ENCODE measurements at places on chromosomes 3 and 15. TPM values are rescaled to one million over a fixed set of nuclear protein-coding genes. Genes with fewer than 3 reads are reported as not detected.

GRCh38 chr15:77454265-77454664, 33.6 kb downstream of the HMG20A start:
- DNase-seq: no peak

- no peak for DNase-seq
Measured at GRCh38 chr3:77303955-77304699, 264.2 kb downstream of the ROBO2 start.

- no peak for DNase-seq
Measured at GRCh38 chr3:24503616-24504113, 9.0 kb upstream of the THRB start.

The TMEM207 gene
- total RNA-seq: not detected

DNA sequence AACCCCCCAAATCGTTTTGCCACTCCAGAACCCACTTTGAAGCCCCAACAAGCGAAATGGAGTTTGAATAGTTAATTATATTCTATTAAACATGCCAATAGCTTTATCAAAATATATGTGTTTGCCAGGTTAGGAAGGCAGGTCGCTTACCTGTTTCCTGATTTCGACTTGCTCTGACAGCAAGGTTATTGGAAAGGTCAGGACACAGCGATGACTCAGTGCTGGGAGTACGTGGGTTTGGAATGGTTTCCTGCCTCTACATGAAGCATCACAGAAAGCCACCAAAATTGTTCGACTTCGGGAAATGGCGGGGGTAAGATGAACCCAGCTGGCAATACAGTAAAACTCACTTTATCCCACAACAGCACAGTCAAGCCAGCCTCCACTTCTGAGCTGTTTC, 135.6 kb upstream of the ABI3BP start:
- DNase-seq: no peak

DNA sequence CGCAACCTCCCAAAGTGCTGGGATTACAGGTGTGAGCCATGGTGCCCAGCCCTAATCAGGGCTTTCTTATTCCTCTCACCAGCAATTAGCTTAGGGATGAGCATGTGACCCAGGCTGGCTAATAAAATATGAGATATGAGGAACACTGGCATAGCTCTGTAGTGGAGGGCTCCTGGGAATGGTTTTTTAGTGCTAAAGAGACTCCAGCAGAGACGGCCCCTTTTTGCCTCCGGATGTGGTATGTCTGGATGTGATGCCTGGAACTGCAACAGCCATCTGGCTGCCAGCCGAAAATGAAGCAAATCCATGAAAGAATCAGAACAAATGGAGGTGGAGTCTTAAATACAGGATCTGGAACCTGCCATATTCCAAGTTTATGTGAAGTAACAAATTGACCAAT, 69.1 kb upstream of the MAGI1 start:
- DNase-seq: no peak

DNA sequence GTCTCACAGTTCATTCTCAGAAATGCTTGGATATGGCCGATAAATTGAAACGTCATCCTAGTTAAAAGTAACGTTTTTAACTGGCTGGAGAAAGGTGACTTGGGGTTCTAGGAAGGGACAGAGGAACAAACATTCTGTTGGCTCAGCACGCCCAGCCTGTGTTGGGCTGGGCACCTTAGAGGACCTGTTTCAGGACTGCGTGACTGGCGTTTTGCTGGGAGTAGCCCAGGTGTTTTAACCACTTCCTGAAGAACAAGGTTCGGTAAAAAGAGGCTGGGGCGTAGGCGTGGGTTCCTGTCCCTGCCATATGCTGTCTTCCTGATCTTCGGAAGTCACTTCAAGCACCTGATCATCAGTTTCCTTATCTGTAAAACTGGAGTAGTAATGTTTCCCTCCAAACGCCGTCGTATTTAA, 1.1 kb upstream of the TLNRD1 start:
- DNase-seq: no peak

DNA sequence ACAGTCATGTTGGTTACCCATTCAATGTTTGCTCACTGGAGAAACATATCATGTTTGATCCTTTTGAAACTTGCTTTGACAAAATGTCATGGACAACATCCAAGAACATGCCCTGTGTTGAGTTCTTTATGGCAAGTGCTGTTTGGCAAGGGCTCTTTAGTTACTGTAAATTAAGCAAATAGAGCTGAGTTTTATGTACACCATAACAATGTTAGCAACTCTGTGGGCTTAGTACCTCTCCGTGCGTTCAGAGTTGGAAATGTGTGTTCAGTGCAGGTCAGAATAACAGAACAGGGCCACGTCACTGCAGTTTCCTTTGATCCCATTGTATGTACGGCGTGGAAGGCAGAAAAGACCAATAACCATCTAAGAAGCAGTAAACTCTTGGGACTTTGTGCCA, 132.5 kb downstream of the MYRIP start:
- DNase-seq: no peak

DNA sequence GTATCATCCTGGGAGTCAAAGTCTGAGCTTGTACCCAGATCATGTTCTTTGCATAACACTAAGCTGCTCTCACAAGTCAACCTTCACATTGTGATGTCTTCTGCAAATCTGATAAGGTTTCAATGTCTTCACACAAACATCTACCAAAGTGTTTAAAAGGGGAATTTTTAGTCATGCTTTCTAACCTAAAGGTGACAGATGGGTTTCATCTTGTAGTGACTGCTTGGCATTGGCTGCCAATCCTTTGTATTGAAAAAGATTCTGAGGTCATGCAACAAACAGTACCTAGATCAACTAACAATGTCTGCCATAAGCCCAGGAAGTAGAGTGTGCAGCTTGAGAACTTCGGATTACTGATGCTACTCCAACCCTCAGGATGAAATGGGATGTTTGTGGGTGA, 43.6 kb upstream of the DIPK2A start:
- DNase-seq: no peak

GRCh38 chr3:151770956-151771355, 37.2 kb downstream of the AADACL2 start:
- no peak for DNase-seq

GRCh38 chr3:12994357-12994606, 78.9 kb downstream of the IQSEC1 start:
- DNase-seq: no peak

The ATP13A5 gene
- total RNA-seq: not detected

DNA sequence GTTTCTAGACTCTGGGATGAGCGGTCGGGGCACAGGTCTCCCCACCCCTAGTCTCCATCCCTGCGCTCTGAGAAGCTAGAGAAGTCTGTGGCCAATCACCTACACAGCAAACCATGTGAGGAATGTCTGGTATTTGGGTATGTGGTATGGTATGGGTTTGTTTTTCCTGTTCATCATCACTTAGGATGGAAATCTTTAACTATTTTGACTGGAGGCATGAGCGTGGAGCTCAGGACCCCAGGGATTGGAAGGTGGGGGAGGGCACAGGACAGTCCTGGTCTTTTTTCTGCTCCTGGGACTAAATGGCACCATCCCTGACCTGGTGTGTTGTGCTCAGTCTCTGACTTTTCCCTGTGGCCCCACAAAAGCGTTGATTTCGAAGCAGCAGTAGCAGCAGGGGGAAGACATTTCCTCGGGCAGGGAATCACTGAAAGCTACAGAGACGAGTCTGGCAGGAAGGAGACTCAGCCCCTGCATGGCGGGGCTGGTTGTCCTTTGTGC, 191.7 kb upstream of the TPM1 start:
- peak; percentile 46 for DNase-seq

GRCh38 chr15:74121039-74121438, 9.3 kb upstream of the ISLR2 start:
- DNase-seq: no peak

- no peak for DNase-seq
Measured at GRCh38 chr3:162568706-162569105, 1072.1 kb downstream of the OTOL1 start.

The USP4 gene
- total RNA-seq: 41.4 TPM

The ATP8B4 gene
- 0.20 TPM for total RNA-seq

The MNS1 gene
- 1.1 TPM for total RNA-seq

GRCh38 chr3:107555359-107555758, 32.6 kb downstream of the BBX start:
- DNase-seq: no peak

- DNase-seq: no peak
Measured at GRCh38 chr15:55703873-55704301, 39.1 kb downstream of the PRTG start.

DNA sequence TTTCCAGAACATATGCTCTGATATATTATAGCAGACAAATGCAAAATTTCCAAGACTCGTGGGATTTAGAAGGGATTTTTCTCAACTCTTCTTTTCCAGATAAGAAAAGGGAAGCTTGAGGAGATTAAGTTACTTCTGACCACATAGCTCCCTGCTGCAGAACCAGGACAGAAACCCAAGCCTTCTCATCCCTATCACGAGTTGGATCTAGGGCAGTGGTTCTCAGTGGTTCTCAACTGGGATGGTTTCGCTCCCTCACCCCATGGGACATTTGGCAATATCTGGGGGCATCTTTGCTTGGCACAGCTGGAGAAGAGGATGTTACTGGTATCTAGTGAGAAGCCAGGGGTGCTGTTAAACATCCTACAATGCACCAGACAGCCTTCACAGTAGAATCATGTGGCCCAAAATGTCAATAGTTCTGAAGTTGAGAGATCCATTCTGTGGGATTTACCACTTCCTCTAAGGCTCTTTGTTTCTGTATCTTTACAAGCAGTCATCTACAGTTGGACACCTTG, 64.2 kb downstream of the LIPC start:
- no peak for DNase-seq

DNA sequence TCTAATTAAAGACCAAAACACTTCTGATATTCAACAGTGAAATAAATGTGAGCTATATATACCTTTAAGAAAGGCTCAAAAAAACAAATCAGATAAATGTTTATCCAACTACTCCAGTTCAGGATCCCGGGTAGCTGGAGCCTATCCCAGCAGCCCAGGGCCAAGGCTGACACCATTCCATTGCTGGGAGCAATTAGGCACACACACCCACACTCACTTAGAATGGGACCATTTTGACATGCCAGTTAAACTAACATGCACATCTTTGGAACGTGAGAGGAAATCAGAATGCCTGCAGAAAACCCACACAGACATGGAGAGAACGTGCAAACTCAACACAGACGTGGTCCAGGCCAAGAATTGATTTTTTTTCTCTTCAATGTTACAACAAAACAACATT, 30.0 kb upstream of the PLSCR4 start:
- peak; percentile 4 for DNase-seq

DNA sequence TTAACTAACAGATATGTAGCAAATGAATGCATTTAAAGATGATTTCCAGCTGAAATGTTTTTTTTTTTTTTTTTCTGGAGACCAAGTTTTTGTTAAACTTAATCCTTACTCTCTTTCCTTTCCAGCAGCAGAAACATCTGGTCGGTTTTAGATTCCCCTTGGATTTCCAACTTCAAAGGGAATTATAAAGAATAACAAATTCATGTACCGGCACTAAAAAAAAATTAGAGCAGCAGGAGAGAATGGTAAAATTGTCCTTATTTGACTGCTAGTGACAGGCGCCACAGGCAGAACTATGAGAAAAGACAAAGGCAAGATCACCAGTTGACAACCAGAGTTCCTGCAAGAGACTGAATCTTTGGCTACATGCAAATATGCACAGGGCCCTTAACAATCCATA, 393.3 kb downstream of the TIGIT start:
- no peak for DNase-seq

The OCA2 gene
- not detected for total RNA-seq

DNA sequence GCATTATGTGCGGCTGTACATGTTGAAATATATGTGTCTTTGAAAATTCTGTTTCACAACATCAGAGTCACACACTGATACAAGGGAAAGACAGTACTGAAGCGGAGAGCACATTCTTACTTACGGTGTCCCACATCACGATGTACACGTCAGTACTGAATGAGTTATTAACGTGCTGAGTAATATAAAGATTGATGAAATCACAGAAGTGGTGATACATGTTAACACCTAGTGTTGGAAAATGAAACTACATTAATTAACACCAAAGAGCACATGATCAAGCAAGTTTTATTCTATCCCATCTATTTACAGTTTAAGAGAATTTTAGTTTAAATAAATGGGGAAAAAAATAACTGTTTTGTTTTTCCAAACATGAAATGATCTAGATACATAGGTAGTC, 15.6 kb downstream of the EOGT start:
- DNase-seq: no peak

- peak; percentile 3 for DNase-seq
Measured at GRCh38 chr3:76107935-76108570, 322.7 kb upstream of the ZNF717 start.

- DNase-seq: no peak
Measured at GRCh38 chr15:76071806-76072205, 12.0 kb downstream of the TMEM266 start.

GRCh38 chr15:57455929-57456328, 79.6 kb downstream of the CGNL1 start:
- DNase-seq: no peak

The SLC22A14 gene
- 0.13 TPM for total RNA-seq

The OXTR gene
- 658 TPM for total RNA-seq

The CPNE9 gene
- total RNA-seq: not detected

The GPR62 gene
- total RNA-seq: not detected

DNA sequence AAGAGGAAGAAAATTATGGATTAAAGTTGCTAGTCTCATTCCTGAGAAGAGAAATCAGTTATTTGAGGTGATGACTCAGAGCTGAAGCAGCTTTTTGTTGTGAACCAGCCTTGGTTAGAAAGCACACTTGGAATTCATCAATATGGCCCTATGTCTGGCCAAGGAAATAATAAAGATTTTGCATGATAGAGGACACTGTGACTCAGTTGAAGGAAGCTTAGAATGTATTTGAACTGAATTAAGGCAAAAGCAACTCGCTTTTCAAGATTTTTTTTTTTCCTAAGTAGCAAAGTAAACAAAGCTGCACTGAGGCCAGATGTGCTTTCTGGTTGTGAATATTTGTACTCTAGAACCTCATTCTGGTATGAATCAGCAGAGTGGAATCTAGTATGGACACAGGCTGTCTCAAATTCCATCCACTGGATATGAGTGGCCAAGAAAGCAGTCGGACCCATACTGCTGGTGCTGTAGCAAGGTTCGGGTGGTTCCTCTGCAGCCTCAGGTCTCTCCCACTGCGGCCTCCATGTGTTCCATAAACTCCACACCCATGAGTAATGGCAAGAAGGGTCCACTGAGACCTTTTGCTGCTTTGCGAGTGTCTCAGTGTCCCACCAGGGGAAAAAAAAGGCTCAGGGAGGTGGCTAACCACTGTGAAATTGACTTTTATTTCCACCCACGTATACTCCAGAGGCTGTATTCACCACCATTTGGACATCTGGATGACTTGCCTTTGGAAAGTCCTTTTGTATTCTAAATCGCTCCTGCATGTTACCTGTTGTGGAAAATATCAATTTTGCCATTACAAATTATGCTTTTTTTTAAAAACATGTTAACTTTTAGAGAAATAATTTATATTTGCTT, 53.1 kb downstream of the TGFBR2 start:
- peak; percentile 95 for DNase-seq

GRCh38 chr3:36907911-36908646, 36.8 kb downstream of the TRANK1 start:
- peak; percentile 15 for DNase-seq

The TGM5 gene
- not detected for total RNA-seq

GRCh38 chr3:3109407-3110298, 521 bp downstream of the IL5RA start:
- no peak for DNase-seq

GRCh38 chr3:99536555-99537314, 101.7 kb upstream of the COL8A1 start:
- no peak for DNase-seq

The SQOR gene
- total RNA-seq: 28.0 TPM

GRCh38 chr3:66486646-66487045, 14.2 kb downstream of the LRIG1 start:
- DNase-seq: peak; percentile 58

All from HFFc6 (cell line).